ENCODE measurements at places on chromosomes 1 and 21.

DNA sequence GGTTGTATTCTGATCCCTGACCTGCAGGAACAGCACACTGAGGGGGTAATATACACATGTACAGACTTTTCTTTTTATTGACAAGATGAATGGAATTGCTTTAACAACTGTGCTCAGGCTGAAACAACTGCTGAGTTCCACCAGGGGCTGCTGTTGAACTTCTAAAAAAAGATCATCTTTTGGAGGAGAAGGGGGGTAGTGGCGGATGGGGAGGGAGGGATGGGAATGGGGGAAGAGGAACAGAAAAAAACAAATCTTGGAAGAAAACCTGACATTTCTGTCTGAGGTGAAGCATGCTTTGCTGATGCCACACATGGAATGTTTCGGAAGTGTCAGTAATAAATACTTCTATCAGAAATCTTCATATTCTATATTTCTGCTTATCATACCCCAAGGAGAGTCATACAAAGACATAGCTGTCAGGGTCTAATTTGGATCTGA, 75.0 kb downstream of the RWDD3 start:
- peak; percentile 0 for DNase-seq

- no peak for DNase-seq
These were observed 7.5 kb downstream of the SELENOF start for GRCh38 chr1:86906419-86906818.

DNA sequence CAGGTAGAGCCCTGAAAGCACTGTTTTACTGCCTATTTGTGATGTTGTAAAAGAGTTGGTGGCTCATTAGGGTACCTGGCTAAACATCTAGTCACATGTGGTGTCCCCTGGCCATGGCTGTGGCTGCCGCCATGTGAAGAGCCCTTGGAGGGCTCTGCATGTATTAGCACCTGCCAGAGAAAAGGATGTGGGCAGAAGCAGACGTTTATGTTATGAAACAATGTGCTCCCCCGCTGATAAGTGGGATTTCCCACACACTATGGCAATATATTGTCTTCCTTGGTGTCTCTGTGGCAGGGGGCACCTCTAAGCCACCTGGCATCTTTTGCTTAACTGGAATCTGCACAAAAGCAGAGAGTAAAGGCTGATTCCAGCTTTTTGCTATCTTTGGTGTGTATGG, 9.6 kb downstream of the TENT5C start:
- no peak for DNase-seq

GRCh38 chr1:67285780-67286488, 21.7 kb upstream of the IL12RB2 start:
- DNase-seq = no peak

DNA sequence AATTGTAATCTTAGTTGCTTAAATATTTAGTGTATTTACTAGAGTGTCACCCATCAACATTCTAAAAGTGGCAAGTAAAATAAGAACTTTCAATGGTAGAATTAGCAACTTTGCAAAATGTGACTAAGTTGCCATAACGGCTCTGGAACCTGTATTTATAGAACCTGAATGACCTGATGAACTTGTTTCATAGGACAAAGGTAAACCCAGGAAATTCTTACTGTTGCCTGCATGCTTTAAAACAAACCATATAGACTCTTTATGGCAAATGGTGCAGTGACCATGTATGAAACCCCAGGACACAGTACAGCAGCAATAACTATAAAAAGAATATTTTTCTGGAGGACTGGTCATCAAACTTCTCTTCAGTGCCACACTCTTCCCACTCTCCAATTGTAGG, 22.9 kb downstream of the AK2 start:
- no peak for DNase-seq

GRCh38 chr1:239819096-239819495, 272.6 kb upstream of the FMN2 start:
- no peak for DNase-seq

DNA sequence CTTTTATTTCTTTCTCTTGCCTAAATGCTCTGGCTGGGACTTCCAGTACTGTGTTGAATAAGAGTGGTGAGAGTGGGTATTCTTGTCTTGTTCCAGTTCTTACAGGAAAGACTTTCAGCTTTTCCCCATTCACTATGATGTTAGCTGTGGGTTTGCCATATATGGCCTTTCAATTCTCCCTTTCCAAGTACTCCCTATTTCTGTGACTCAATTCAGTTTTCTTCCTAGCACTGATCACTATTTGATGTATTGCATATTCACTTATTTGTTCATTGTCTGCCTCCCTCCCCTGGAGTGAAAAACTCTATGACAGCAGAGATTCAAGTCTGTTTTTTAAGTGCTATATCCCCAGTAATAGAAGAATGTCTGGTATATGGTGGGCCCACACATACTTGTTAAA, 618.2 kb upstream of the CAMK1G start:
- DNase-seq = no peak

DNA sequence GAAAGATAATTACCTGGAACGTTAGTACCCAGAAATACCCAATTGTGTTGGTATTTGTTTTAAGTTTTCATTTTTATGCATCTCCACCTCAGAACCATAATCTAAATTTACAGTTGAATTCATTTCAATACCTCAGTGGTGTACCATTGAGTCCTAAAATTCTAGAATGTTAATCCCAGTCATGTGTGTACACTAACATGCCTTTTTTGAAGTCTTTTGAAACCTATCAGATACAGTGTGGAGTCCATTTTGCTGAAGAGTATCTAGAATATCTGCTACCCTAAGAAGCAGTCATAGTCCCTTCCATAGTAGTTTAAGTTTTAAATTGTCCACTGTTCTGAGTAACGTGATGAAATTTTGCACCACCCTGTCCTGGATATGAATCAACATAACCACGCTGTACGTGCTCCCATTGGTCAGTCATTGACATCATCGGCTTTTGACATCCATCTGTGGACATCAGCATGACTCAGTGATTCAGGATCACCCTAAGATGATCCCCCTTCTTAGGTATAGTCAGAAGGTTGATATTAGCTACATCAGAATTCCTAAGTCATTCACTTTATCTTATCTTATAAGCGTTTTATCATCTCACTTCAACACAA, 7.5 kb upstream of the ASH1L start:
- no peak for DNase-seq

DNA sequence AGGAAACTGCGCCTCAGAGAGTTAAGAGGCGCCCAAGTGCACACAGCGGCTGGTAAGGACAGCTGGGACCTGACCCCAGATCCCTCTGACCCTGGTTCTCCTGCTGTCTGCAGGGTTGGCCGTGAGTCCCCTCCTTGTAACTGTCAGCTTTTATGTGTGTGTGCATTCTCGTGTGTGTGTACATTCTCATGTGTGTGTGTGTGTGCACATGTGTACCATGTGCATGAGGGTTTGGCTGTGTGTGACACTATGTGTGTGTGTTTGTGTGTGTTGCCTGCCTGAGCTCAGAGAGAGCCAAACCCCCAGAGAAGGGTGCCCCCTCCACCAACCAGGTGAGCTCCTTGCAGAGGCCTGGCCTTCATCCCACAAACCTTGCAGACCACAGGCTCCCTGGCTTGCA, 25.9 kb upstream of the EFHD2 start:
- no peak for DNase-seq

DNA sequence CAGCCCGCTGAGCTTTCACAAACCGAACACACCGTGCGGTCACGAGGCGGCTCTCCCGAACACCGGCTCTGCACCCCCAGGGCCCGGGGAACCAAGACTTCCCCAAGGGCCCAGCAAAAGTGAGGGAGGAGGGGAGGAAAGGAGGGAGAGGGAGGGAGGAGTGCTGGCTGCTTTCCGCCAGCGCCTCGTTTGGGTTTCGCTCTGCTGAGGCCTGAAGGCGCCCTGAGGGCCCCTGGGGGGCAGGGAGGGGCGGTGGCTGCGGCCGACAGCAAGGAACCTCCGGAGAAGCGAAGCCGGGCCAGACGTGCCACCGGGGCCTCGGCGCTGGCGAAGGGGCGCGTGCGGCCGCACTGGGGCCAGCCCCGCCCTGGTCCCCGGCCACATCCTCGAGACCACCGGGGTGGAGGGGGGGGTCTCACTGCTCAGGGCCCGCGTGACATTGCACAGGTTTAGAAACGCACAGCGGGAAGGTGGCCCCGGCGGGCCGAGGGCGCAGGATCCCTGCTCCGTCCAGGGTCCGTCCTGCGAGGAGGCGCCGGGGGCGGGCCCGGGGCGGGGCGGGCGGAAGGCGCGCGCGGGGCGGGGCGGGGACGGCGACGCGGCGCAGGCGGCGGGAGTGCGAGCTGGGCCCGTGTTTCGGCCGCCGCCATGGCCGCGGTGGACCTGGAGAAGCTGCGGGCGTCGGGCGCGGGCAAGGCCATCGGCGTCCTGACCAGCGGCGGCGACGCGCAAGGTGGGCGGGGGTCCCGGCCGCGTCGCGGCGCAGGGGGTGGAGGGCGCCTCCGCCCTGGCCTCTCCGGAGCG, at the start of gene PFKL:
PFKL (plus strand) TSS at position 596 of the 804 bp plus-strand sequence; CDS start at position 649, 53 bp downstream.
- no peak for DNase-seq

DNA sequence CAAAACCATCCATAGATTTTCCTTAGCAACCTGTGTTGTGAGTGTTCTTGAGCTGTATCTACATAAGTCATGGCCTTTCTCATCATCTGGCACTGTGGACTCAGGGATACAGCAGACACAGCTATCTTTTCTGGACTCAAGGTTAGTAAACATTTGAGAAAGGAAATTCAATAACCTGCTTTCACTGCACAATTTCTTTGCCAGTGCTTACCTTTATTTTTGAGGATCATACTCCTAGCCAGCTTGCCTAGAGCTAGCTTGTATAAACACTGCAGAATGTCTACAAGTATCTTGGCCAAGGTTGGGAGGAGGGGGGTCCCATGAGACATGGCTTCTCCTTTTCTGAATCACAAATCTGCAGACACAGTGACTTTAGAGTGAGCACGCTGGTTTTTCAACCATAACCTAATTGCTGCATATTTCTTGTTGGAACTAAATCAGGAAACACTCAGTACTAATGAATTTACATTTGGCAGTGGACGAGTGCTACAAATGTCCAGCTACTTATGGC, 27.2 kb downstream of the ADAMTS5 start:
- no peak for DNase-seq

DNA sequence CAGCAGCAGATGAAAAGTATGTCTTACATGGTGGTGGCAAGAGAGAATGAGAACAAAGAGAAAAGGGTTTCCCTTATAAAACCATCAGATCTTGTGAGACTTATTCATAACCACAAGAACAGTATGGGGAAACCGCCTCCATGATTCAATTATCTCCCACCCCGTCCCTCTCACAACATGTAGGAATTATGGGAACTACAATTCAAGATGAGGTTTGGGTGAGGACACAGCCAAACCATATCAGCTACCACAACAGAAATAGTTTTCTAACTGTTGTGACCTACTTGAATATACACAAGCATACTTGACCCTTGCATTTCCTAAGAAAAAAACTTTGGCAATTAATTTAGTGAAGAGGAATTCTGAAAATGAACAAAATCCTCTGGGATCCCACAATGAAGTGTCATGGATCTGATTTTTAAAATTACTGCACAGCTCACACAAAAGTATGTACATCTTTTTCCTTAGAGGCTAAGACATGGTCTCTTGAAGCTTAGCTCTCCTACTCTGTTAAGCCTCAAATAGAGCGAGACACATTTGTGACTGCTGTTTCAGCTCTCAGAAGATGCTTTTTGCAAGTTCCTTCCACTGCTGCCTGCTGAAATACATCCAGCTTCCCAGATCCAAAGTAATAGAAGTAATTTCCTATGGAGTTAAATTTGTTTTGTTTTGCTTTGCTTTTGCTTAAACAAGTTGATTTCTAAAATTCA, 265.8 kb downstream of the DPYD start:
- DNase-seq = no peak

GRCh38 chr1:3660704-3661103, 8.4 kb downstream of the TP73 start:
- DNase-seq = no peak

DNA sequence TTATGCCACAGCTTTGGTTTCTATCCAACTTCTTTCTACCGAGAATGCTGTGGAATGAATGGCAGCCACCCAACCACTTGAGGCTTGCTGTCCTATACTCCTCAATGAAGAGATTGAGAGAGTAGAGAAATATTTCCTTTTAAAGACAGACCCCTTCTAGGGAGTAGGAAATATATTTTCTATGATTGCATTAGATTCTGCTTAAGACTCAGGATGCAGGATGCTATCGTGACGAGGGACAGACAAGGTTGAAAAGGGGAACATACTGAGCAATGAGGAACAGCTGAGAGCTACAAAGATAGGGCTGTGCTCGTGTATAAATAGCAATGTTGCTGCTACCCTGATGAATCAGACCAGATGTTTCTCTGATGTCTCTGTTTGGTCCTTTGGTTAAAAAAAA, 7.1 kb upstream of the RASAL2 start:
- no peak for DNase-seq

- DNase-seq = peak; percentile 57
These were observed 24.1 kb downstream of the THRAP3 start for GRCh38 chr1:36248250-36248894.

- DNase-seq = no peak
These were observed 118.6 kb upstream of the PPP2R5A start for GRCh38 chr1:212166644-212167043.

DNA sequence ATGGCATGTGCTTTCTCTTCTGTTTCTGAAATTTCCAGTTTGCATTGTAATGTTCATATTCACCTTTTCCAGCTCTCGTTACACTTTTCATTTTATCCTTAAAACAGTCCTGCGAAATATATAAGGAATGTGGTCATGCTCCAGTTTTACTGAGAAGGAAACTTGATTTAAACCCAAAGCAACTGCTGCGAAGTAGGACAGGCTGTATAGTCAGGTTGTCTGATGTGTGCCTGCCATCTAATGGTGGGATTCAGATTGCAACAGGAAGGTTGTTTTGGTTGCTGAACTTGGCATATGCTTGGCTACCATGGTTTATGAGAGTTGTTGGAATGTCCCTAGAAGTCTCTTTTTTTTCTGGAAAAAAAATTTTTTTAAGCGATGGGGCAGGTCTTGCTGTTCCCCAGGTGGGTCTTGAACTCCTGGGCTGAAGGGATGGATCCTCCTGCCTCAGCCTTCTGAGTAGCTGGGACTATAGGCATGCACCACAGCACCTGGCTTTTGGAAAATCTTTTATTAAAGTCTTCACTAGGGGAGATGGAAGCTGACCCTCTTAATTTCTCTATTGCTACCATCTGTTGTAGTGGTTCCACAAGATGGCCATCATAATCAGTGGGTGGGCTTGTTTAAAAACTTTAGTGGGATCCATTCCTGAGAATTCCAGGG, 86.9 kb downstream of the UCK2 start:
- DNase-seq = peak; percentile 65

- DNase-seq = peak; percentile 39
These were observed 29.2 kb downstream of the EPHB2 start for GRCh38 chr1:22739648-22740385.

Data from AG09319 (cell line).